CD8-positive, alpha-beta T cell (primary cell): ENCODE measurements at places on chromosomes 7 and 10.

- peak; percentile 8 for DNase-seq
Observed at GRCh38 chr7:139618482-139619366, 95.2 kb downstream of the CLEC2L start.

GRCh38 chr10:73076360-73077183, 20.1 kb downstream of the P4HA1 start:
- DNase-seq, result no peak

- DNase-seq, result peak; percentile 53
Observed at GRCh38 chr7:77537778-77538280, 734 bp downstream of the PTPN12 start.

DNA sequence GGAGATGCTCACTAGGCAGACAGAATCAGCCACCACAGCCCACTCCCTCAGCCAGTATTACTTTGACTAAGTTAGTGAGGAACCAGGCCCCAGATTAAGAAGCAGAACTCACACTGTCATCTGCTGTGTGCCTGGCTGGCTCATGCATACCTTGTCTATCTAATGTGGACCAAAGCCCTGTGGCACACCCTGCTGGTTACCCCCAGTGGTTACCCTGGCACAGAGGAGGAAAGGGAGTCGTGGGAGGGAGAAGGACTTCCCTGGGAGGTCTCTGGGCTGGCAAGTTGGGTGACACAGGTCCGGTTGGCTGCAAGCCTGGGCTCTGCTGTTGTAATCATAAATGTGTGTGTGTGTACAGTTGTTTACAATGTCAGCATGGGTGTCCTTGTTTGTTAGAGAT, 7.5 kb upstream of the SH2D4B start:
- peak; percentile 61 for DNase-seq

DNA sequence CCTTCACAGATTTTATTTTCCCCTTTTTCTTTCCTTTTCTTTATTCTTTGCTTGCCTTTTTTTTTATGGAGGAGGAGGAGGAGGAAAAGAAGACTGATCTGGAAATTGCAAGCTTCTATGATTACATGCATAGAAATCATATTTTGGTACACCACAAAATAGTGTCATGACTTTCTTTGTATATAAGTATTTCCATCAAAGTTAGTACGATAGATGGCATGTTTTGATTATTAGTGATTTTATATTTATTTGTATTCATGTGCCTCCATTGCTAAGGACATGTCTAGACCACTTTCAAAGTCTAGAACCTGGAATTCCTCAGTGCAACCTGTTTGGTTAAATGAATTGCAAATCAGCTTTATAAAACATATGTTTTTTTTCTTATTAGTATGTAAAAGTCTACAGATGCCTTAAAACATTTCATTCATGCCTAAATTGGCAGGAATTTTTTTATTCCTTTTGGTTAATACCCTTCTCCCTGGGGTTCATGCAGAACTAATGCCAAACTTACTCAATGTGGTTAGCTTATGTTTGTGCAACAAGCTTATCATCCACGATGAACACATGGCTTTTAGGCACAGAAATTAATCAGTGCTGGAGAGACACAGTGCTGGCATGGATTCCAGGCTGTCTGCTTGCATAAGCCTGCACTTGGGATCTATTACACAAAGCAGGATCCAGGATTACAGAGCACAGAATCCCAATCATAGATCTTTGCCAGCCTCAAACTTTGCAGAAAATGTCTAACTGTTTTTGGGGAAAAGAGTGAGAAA, 213.1 kb downstream of the CHRM2 start:
- DNase-seq, result no peak

- DNase-seq, result no peak
Observed at GRCh38 chr10:117578999-117579590, 36.5 kb downstream of the EMX2 start.

DNA sequence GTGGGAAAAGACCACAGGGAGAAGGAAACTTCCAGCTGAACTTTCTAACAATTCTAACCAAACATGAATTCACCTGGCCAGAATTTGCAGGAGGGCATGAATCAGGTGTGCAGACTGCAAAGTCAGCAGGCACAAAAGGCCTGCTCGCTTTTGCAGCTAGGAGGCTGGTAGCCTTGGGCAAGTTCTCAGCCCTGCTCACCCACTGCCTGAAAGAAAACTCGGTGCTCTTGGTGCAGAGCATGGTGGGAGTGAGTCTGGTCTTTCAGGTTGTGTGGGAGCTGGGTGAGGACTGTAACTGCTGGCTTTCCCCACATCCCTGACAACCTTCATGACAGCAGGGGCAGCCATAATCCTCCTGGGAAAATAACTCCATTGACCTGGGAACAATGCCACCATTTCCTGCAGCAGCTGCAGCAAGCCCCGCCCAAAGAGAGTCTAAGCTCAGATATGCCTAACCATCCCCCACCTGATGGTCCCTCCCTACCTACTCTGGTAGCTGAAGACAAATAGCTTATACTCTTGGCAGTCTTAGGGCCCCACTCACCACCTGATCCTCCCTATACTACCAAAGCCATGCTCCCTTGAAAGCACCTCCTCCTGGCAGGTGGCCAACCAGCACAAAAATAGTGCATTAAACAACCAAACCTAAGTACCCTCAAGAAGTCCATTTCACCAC, 31.6 kb downstream of the ZNF117 start:
- DNase-seq, result no peak

- DNase-seq, result no peak
Observed at GRCh38 chr7:155947051-155947450, 134.8 kb upstream of the SHH start.

- no peak for DNase-seq
Observed at GRCh38 chr10:131404886-131405285, 93.4 kb upstream of the TCERG1L start.

DNA sequence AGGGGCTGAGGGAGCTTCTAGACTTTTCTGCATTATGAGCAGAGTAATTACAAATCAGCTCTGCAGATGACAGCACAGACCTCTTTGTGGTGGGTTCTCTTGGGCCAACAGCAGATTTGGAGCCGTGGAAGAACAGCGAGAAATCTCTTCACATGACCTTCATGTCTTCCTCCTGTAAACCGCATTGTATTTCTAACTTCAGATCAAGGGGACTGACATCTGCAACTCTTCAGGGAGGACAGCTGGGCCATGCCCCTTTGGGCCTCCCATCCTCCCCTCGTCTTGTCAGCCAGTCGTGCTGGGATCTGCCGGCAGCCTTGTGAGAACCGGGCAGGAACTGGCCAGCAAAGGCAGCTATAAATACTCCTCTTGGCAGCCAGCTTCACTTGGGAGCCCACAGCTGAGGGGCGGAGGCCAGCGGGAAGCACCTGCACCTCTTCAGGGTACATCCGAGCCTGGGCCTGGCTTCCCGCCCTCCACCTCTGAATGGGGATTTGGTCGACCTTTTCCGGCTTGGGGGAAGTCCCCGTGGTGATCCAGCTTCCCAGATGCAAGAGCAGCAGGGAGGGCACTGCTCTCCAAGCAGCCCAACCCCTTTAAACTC, 54.7 kb downstream of the STEAP1B start:
- peak; percentile 7 for DNase-seq

DNA sequence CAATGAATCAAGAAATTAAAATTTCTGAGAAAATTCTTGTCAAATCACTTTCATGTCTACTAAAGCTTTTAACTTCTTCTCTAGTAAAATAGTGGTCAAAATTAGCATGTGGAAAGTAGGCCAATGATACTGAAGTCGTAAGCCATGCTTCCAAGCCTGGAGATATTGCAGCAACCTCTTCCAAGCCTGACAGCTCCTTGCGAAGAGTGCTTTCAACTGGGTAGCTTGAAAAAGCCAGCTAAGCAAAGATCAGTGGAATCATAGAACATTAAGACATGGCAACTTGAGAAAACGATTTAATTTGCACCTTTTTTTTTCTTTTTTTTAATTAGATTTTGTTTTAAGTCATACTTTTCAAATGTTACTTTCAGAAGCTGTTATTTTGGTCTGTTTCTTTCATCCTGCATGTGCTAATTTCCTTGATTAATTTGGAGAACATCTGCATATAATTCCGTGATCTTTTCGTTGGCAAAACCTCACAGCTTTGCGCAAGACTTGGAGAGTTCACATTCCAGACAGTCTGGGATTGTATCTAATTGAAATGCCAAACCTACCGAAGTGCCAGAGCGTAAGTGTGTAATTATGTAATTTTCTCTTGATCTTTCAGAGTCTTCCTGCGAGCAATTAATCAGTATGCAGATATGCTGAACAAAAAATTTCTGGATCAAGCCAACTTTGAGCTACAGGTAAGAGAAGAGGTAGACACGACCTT, 142.2 kb upstream of the INSYN2A start:
- DNase-seq, result no peak

DNA sequence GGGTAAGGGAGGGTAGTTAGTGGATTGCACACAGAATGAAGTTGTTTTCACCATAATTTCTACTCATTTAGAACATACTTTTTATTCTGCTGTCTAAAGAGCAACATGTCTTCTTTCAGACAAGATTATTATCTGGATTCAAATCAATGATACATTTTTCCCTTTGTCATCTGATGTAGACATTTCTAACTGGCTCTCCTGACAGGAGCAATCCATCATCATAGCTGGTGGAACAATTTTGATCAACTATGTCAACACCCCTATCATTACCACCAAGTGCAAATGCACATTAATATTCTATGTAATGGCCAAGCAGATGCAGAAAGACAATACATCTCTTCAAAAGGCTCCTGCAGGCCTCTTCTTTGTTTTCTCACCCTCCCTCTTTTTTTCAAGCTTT, 672.9 kb upstream of the LRRTM3 start:
- no peak for DNase-seq

DNA sequence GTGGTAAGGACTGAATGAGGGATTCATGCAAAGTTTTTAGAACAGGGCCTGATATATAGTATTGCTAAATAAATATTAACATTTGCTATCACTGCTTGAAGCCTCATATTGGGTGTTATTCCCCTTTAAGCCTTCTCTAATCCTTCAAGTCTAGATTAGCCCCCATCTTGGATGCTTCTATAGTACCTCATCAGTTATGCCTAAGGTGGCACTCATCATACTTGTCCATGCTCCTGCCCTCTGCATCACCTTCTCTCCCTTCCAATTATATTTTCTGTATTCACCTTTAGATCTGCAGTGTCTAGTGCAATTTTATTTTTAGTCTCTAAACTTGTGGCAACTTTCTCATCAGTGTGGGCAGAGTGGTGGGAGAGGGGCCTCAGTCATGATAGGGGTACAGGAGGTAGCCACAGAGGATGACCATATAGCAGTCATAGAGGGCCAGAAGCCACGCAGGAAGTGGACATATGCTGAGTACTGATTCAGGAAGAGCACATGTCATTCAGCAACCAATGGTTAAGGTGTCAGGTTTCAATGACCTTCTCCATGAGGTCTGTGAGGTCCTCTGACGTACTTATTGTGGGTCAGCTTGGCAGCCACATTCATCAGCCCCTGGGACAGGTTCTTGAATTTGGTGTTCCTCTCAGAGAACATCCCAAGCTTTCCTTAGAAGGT, 2.5 kb downstream of the ENTPD1 start:
- no peak for DNase-seq

- DNase-seq, result no peak
Observed at GRCh38 chr10:105800641-105801040, 1159.6 kb downstream of the SORCS3 start.

DNA sequence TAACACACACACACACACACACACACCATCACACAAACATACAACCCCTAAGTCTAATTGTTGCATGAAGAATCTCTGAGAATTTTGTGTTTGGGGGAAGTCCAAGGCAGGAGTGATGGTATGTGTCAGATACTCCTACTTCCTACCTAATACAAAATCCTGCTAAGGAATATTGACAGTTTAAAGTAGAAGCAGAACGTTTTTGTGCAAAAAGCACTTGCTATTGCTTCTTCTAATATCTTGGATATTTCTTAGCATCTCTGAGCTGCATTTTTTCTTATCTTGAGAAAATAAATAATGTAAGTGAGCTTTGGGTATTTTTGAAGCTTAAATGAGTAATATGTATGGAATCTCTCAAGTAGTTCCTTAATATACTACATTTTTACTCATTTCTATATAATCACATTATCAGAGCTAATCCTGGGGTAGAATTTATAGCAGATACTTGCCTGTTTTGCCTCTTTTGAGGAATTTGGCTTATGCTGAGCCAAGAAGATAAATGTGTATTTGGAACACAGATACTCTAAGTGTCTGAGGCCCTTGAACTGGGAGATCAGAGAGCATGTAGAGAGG, 212.3 kb downstream of the DKK1 start:
- no peak for DNase-seq

GRCh38 chr7:26664735-26665416, 199.5 kb downstream of the SKAP2 start:
- peak; percentile 55 for DNase-seq

DNA sequence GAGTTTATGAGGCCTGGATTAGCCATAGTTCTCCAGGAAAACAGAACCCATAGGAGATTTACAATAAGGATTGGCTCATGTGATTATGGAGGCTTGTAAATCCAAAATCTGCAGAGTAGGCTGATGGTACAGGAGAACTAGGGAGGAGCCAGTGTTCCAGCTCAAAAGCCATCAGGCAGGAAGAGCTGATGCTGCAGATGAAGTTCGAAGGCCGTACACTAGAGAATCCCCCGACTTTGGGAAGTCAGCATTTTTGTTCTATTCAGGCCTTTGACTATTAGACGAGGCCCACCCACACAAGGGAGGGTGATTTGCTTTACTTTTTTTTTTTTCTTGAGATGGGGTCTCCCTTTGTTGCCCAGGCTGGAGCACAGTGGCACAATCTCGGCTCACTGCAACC, 37.6 kb downstream of the KIN start:
- no peak for DNase-seq

GRCh38 chr10:125377368-125377767, 217.0 kb upstream of the CTBP2 start:
- no peak for DNase-seq

- no peak for DNase-seq
Observed at GRCh38 chr7:27606270-27607209, 56.1 kb downstream of the HIBADH start.

DNA sequence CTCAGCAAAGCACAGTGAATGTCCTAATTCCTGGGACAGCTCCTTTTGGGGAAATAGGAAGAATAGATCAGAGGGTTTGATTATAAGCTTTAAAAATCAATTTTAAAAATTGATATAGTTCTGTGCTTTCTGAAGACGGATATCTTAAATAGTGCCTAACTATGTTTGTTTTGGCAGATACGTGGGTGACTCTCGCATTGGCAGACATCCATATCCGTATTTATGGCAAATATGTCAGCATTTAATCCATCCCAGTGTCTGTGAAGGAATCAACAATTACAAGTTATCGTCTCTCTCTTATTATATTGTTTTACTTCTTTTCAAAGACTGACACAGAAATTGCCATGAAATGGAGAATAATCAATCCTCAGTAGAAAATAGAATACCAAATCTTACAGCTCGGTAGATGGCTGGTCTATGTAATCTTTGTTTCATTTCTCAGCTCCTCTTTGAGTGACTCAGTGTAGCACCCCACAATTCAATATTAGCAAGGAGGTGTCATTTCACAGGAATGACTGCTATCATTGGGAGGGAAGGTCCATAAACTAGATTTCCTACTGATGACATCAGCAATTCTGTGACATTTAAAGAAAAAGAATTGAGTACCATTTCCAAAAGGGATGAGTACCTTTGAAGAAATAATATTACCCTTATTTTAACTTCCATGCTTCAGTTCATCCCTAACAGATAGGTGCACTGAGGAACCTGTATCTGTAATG, 186.4 kb upstream of the NFE2L3 start:
- DNase-seq, result no peak
